Activated T-helper 1 cell treated with Interleukin-2 at 50 U/mL for 16 hours (primary cell): ENCODE measurements at places on chromosomes 12 and 14.

GRCh38 chr12:46675736-46676135 lies 150.1 kb downstream of the SLC38A4 start:
- DNase-seq: no peak

- no peak for DNase-seq
Observed at GRCh38 chr12:123655420-123655819, 15.5 kb upstream of the TCTN2 start.

DNA sequence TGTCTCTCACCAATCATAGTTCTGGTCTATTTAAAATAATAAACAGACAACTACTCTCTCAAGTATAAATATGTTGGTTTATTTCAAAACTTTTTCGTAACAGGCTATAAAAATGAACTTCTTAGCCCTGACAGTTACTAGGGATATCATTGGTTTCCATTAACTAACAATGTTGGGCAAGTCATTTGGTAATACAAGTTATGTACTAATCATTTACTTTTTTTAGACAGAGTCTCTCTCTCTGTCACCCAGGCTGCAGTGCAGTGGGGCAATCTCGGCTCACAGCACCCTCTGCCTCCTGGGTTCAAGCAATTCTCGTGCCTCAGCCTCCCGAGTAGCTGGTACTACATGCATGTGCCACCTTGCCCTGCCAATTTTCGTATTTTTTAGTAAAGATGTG lies 14.6 kb upstream of the KANSL2 start:
- no peak for DNase-seq

DNA sequence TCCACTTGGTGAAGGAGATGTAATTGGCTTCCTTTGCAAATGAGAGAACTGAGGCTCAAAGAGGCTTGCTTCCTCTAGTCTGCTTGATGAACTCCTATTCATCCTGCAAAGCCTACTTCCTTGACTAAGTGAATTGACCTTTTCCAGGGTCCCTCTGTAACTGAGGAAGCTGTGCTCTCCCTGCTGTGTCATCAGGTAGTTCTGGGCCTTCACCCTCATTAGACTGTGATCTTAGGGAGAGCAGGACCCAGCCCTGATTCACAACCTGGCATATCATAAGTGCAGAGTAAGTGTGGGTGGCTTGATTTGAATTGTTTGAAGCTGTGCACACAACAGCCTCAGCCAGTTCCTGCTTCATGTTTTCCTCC lies 16.3 kb downstream of the ASB2 start:
- DNase-seq: no peak

DNA sequence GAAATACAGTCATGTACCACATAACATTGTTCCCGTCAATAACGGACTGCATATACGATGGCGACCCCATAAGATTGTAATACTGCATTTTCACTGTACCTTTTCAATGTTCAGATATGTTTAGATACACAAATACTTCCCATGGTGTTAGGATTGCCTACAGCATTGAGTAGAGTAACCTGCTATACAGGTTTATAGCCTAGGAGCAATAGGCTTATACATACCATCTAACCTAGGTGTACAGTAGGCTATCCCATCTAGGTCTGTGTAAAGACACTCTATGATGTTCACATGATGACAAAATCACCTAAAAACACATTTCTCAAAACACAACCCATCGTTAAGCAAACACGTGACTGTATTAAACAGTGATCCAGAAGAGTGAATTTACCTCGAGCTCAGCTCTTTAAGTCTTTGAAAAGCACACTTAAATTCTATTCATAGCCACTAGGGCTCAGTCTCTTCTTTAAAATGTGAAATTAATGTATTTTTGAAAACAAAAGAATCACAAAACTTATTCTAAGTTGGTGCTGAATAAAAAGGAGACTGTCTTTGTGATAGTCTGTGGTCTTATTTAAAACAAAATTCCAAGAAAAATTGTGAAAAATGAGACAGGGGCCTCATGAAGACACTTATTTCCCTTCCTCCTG lies 239.1 kb upstream of the ARID2 start:
- no peak for DNase-seq

DNA sequence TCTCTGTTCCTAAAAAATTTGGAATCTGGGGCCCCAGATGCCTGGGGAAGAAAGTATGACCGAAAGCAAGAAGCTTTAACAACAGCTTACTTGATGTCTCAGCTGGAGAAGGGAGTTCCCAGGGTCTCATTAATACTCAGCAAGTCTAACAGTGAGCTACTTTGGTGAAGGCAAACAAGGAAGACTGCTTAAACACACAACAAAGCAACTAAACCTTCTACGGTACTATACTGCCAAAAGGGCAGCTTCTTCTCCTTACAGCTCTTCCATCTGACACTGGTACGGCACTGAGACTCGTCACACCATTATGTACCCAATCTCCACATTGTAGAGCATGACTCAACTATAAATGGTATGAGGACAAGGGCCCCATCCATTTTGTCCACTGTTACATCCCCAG lies 213.0 kb downstream of the MED13L start:
- no peak for DNase-seq

GRCh38 chr12:105555556-105556295 lies 225.2 kb downstream of the C12orf75 start:
- DNase-seq: no peak

DNA sequence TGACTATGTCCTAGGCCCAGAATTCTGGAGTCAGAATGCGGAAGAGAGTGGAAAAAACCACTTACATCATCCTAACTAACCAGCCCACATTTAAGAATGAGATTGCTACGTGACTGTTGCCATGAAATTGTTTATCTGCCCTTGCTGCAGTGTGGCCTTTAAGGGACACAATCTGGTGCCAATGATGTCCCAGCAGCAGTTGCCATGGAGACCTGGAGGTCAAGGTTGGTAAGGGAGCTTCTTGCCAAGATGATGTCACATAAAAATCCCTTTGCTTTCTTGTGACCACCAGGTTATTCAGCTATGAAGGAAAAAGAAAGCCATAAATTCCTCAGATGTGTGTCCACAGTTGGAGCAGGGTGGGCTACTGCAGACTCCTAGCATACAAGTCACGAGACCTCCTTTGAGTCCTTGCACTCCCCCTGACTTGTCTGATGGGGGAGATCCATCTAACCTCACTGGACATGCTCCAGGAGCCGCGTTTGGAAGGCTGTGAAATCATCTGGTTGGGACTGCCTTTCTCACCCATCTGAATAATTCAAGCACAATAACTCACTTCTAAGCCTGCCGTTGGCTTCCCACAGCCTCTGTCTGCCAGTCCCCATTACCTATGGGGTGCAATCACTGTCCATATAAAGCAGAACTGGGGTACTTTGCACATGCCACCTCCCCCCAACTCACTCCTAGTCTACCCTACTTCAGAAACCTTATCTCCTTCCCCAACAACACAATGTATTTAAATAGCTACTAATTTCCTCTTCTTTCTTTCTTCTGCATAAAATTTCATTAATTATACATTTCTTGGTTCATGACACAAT lies 165.6 kb downstream of the ZFP36L1 start:
- DNase-seq: no peak

DNA sequence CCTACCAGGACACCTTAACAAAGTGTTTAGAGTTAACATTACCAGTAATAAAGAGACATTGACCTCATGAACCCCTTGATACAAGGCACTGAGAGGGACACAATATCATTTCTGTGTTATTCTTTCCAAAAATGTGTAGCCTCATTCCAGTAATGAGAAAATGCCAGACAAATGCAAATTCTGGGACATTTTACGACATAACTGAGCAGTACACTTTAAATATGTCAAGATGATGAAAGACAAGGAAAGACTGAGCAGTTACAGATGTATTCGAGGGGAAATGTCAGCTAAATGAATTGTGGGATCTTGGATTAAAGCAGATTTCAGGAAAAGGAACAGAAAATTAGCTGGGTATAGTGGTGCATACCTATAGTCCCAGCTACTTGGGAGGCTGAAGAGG lies 255.6 kb downstream of the ERC1 start:
- no peak for DNase-seq

DNA sequence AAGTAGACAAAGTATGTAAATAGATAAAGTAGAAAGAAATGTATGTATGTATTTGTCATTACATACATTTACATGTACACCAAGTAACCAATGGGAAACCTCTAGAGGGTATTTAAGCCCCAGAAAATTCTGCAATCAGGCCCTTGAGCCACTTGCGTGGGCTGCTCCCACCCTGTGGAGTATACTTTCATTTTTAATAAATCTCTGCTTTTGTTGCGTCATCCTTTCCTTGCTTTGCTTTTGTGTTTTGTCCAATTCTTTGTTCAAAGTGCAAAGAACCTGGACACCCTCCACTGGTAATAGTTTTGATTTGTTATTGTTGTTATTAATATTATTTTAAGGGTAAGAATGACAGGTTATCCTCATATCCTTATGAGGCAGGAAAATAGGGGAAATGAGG lies 21.8 kb downstream of the CAPS2 start:
- no peak for DNase-seq

DNA sequence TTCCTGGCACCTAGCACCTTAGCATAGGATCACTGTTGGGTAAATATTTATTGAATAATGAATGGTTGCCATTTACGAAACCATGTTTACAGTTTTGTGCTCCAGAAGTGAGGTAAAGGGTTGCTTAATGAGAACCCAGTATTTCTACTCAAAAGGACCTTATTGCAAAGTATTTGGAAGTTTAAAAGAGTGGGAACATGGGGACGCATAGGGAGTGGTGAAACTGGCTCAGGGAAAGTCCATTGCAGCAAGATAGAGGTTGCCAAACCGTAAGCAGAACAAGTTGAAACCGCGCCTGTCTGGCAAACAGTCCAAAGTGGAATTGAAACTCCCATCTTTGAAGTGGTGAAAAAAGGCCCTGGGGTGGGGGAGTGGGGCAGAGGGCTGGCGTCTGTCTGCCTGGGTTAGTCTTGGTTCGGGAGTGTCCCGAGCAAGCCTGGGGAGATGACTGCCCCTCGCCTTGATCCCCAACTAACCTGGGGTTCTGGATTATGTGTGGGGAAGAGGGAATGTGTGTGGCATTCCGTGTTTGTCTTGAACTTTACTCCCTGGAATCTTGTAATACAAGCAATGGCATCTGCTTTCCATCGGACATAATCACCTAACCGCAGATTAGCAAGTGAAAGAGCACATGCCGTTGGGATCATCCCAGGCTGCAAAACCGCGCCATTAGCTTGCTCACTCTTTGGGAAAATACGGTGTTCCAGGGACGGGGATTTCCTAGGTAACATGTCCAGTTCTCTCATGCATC lies 7.2 kb downstream of the ALDH2 start:
- DNase-seq: no peak

- DNase-seq: no peak
Observed at GRCh38 chr12:65100140-65100539, 21.0 kb downstream of the WIF1 start.

- no peak for DNase-seq
Observed at GRCh38 chr14:38505221-38505972, 249.5 kb upstream of the CLEC14A start.

- DNase-seq: no peak
Observed at GRCh38 chr14:58637040-58637390, 747 bp upstream of the DACT1 start.

GRCh38 chr14:68824517-68825347 lies 31.9 kb upstream of the ZFP36L1 start:
- no peak for DNase-seq

DNA sequence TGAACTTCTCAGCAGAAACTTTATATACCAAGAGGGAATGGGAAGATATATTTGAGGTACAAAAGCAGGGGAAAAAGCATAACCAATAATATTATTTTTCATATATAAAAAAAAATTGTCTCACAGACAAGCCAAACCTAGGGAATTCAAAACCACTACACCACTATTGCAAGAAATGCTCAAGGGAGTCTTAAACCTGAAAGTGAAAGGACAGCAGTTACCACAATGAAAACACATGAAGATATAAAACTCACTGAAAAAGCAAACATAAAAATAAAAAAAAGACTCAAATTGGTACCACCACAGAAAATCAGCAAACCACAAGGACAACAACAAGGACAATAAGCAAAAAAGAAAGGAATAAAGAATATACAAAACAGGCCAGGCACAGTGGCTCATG lies 131.9 kb downstream of the CEP128 start:
- DNase-seq: no peak

GRCh38 chr14:68628605-68629310 lies 164.1 kb downstream of the ZFP36L1 start:
- no peak for DNase-seq

DNA sequence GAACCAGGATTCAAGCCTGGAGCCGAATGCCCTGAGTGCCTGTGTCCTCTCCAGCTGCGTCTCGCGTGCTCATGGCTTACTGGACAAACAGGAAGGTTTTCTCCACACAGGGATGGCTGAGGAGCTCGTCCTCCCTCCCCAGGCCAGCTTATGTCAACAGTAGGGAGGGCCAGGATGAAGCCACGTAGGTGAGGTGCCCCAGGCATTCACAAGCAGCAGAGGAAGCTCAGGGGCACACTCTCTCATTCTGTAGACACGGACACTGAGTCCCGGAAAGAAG lies 49.3 kb downstream of the TRPV4 start:
- DNase-seq: no peak

GRCh38 chr14:49057838-49058510 lies 528.2 kb downstream of the RPS29 start:
- no peak for DNase-seq

GRCh38 chr12:1838205-1838993 lies 18.0 kb downstream of the LRTM2 start:
- no peak for DNase-seq

DNA sequence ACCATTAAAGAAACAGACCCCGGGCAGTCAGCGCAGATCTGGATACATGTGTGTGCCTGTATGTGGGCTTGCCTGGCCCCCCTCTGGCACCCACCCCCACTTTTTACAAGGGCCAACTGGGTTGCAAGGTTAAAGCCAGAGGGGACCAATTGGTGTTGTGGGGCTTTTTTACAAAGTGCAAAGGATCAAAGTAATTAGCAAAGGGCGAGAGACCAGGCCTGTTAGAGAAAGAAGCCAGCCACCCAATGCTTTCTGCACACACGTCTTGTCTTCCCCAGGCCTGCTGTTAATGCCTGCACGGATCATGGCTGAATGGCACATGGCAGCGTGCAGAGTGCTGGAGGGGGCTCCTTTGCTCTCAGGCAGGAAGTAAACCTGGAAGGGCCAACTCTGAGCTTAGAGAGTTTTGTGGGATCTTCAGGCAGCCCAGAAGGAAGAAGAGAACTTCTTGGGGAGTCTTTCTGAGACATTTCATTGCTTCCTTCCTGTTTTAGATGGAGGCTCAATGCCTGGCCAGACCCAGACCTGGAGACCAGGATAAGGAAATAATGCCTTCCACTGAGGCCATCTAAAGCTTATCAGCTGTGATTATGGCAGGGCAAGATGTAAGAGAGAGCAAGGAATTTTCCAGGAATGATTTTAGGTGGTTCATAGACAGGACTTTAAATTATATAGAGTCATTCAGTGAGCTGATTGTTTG lies 523.4 kb upstream of the TBX3 start:
- DNase-seq: no peak

DNA sequence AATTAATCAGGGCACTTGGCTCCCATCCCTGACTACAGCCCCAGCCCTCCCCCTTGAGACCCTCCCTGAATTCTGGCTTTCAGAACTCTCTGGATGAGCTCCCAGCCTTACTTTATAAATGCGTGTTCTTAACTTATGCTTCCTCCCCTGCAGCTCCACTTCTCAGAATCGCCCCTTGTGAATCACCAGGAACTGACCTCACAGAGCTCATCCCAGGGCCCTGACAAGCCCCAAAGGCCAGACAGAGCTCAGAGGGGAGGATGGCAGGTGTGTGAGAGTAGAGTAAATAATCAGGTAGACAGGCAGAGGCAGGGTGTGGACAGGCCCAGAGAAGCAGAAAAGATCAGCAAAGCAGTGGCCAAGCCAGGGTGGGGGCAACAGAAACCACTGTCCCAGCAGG lies 68.2 kb upstream of the FOXN3 start:
- DNase-seq: no peak

- DNase-seq: no peak
Observed at GRCh38 chr14:78119440-78119839, 50.7 kb upstream of the NRXN3 start.

GRCh38 chr12:105803292-105803691 lies 335.5 kb downstream of the NUAK1 start:
- no peak for DNase-seq
